Renal cortical epithelial cell (primary cell): ENCODE measurements at places on chromosomes 5 and 9. TPM values are rescaled to one million over a fixed set of nuclear protein-coding genes. Genes with fewer than 3 reads are reported as not detected.

GRCh38 chr5:149782018-149782894 is 52.1 kb downstream of the PPARGC1B start:
- no peak for DNase-seq

DNA sequence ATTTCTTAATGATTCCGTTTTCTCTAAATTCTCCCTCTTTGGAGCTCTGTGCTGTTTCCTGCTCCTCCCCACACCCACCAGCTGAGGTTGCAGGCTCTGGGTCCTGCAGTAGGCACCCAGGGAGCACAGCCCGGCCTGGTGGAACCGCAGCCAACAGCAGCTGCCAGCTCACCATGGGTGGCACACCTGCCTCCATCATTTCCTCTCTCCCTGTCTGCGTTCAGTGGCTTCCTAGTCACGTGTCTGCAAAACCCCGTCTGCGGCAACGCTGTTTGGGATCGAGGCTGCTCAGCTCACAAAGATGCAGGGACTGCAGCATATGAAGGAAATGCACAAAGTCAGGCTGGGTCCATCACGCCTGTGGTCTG is 367.8 kb downstream of the IRX2 start:
- DNase-seq, result no peak

DNA sequence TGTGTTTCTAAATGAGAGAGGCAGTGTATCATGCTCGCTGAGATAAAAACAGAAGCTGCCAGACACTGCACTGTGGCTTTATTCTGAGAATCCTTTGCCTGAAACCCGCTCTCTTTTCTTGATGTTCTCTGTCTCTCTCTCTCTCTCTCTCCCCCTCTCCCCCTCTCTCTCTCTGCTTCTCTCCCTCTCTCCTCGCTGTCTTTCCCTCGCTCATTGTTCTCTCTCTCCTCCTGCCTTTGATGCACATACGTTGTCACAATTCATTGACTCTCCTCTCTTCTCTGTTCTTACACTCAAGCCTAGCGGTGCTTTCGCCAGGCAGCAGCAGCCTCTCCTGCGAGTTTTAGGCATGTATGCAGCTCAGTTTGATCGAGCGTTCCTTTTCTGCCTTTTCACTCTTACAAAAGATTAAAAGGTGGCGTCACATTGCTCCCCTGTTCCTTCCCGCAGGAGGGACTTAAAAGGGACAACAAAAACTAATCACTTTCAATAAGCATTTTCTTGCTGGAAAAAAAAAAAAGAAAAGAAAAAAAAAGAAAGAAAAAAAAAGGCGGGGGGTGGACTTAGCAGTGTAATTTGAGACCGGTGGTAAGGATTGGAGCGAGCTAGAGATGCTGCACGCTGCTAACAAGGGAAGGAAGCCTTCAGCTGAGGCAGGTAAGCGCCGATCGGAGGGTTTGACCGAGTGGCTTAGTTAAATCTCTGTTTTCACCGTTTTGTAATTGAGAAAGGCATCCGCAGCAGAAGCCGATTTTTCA is 717.9 kb upstream of the WWC1 start:
- peak; percentile 58 for DNase-seq

GRCh38 chr9:137984520-137985257 is 107.1 kb downstream of the CACNA1B start:
- no peak for DNase-seq

DNA sequence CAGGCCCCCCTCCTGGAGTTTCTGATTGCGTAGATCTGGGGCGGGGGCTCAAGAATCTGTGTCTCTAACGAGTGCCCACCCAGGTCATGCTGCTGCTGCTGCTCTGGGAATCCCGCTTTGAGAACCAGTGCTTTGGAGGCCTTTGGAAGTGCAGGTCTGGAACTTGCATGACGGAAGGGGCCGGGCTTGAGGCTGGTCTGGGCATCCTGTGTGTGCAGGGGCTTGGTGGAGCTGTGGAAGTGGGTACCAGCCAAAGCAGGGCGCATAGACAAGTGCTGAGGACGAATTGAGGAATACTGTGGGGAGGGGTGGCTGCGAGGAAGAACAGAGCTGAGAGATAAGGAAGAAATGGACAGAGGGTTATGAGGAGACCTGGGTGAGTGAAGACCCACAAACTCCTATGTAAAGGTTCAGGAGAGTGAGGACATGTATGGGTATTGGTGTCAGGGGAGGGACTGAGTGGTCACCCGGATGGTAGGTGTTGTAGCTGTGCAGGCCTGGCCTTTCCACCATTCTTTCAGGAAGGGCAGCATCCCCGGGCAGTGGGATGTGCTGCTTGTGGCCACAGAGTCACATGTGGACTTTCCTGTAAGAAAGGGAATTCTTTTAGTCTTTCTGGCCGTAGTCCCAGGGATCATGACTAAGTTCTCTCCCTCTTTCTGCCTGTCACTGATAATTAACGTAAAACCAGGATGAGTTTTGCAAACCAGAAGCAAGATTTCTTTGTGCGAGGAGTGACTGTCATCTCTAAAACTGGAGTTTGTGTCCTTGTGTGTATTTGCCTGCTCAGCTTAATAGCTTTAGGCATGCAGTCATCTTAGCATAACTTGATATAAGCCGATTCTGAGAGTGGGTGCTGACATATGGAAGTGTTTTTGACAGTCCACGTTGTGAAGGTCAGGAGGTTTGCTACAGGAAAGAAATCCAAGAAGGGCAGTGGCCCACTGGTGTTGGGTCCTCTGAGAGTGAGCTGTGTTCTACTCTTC is 43.3 kb upstream of the TJP2 start:
- peak; percentile 92 for DNase-seq

DNA sequence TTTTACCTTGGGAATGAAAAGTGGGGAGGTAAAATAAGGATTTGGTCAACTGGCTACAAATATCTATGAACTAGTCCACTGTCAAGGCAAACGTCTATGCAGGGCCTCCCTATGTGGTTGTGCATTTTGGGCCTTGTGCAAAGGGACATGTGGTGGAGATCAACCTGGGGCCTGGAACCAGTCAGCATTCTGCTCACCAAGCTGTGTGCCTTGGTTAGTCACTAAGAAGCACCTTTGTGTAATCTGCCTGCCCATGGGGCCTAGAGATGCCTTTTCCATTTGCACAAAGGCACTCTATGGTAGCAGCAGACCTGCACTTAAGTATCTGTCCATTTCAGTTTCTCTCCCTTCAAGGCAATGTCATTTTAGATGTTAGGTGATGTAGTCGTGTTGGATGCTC is 184.0 kb downstream of the GNAQ start:
- no peak for DNase-seq

GRCh38 chr5:135565725-135566421 is 12.9 kb downstream of the CXCL14 start:
- DNase-seq, result peak; percentile 45

DNA sequence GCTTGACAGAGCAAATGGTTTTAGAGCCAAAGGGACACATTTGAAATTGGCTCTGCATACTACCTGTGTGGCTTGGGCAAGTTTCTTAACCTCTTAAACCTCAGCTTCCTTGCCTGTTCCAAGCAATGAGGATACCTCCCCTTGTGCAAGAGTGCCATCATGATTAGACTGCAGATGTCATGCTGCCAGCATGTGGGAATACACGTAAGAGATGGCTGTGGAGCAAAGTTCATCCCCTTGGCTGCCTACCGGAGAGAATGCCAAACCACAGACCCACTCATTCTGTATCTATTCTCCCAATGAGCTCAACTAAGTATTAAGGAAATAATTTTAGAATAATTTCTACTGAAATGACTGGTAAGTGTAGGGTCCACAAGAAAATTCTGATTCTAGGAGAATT is 101.3 kb downstream of the WDR41 start:
- peak; percentile 88 for DNase-seq

DNA sequence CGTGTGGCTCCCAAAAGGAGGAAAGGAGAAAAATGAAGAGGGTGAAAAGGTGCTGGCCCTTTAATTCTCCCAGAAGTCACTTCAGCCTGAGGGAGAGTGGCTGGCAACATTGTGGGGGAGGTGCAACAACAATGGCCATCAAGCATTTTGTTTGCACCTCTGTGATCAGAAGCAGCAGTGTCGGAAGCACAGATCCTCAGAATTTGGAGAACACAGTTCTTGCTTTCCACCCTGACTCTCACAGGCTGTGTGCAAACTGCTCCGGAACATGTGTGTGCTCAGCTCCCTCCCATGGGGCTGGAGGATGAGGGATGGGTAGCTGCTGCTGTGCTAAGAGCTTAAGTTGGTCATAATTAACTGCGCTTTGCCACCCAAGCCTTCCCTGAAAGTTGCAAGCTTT is 127.1 kb downstream of the DPYSL3 start:
- no peak for DNase-seq

- no peak for DNase-seq
These were observed 867 bp downstream of the SYK start for GRCh38 chr9:90802386-90802985.

- no peak for DNase-seq
These were observed 145.1 kb upstream of the PHYKPL start for GRCh38 chr5:178377583-178378270.

DNA sequence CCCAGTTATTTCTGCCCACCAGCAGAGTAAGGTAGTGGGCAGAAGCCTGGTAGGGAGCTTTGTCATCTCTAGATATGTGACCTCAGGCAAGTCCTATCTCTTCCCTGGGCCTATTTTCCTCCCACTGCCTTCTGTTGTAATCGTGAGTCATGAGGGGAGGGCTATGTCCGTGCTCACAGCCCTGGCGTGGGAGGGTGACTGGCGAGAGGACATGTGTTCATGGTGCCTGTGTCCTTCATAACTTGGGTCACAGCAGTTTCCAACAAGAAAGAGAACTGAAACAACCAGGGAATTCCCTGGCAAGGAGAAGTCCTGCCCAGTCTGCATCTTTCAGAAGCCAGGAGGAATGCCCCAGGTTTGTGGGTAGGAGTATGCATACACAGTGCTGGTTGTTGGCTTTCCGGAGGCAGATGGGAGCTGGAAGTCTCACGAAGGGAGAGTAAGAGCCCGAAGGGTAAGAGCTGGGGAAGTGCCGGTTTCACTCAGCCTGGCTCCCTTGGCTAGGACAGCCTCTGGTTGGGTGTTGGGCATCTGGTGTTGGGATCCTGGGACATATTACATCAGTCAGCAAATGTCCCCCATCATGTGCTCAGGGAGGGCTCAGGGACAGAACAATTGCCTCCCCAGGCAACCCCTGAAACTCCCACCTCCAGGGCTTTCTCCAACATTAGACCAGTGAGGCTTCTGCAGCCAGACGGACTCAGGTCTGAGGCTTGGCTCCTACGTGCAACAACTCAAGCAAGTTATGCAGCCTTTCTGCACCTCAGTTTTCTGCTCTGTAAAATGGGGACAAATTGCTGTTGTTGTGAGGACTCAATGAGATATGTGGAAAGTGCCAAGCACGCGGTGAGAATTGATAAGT is 4.3 kb upstream of the TIFAB start:
- peak; percentile 65 for DNase-seq

GRCh38 chr9:28320616-28321015 is 747.3 kb upstream of the C9orf72 start:
- no peak for DNase-seq

- peak; percentile 63 for DNase-seq
These were observed 90.8 kb downstream of the PCDH1 start for GRCh38 chr5:141787376-141787775.

DNA sequence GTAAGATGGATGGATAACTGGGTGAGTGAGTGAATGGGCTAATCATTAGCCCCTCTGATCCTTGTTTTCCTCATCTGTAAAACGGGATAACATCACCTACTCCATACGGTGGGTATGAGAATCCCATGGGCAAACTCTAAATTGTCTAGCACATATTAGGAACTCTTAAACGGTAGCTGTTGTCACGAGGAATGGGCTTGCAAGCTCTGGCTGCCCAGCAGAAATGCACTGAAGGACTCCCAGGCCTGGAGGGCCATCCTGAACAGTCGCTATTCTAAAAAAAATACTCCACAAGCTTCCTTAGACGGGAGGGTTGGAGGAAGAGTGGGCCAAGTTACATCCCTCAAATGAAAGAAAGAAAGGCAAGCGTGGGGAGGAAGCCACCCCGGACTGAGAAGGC is 711 bp upstream of the POU4F3 start:
- DNase-seq, result no peak

DNA sequence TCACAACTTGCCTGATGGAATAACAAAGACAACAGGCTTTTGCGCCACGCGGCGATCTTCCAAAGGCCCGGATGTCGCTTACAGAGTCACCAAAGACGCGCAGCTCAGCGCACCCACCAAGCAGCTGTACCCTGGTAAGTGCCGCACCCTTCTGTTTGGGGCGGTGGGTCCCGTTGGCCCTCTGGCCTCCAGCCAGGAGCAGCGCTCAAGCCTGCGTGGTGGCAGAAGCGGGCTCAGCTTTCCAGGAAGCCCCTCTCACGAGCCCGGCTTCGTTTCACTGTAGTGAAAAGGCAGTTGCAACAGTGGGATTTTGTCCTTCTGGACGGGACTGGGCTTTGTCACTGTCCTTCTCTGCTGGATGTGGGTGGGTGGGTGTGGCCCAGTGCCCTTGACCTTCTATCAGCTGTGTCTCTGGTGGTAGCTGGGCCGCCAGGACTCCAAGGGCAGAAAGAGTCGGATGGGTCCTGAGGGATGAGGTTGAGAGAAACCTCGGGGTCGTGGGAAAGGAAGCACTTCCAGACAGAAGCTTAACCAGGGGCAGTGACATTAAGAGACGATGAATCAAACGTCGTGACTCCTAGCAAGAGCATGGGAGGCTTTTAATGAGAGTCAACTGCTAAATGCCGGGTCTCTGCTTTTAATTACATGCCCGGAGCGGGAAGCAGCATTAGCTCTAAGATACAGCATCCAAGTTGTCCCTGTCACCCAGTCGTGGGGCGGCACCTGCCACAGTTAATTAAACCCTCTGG is 49.5 kb downstream of the COL5A1 start:
- no peak for DNase-seq

- peak; percentile 7 for DNase-seq
These were observed 89.7 kb upstream of the CCDC152 start for GRCh38 chr5:42666869-42667268.

ANKRD31 gene
- total RNA-seq, result under 0.01 and 0.25 TPM in 2 replicates

ZNF454 gene
- total RNA-seq, result 0.69 and 4.4 TPM in 2 replicates

F2R gene
- 14.4 and 80.5 TPM in 2 replicates for total RNA-seq

F2RL2 gene
- total RNA-seq, result 0.17 and 0.99 TPM in 2 replicates

IQGAP2 gene
- under 0.01 and 0.30 TPM in 2 replicates for total RNA-seq

FAM163B gene
- total RNA-seq, result not detected in 2 replicates

NEUROG1 gene
- not detected in 2 replicates for total RNA-seq

GMCL2 gene
- total RNA-seq, result not detected in 2 replicates

GALNT12 gene
- 4.3 and 10.9 TPM in 2 replicates for total RNA-seq

PLAC8L1 gene
- not detected in 2 replicates for total RNA-seq

DOCK2 gene
- 13.5 and 56.1 TPM in 2 replicates for total RNA-seq

MLANA gene
- 0.05 TPM in 1 of 2 replicates, not detected in the other for total RNA-seq
